DND-41 (cell line): ENCODE measurements at places on chromosomes 5 and 9.

- DNase-seq, result no peak
Measured at GRCh38 chr9:81183761-81184160, 505.6 kb downstream of the TLE1 start.

DNA sequence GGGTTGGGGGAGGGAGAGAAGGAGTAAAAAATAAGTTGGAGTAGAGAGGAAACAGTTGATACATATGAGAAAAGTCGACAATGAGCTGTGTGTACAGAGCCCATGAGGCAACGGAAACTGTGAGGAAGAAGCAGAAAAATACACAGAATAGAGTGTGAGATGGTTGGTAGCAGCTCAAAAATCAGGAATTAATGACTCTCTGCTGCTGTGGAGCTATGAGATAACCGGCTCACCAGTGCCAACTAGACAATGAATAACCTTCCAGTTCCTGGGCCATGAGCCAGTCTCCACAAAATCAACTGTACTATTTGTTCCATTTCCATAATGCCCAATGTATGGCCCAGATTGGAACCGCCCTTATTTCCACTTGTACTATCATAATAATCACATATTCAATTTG lies 53.1 kb upstream of the NREP start:
- no peak for DNase-seq

DNA sequence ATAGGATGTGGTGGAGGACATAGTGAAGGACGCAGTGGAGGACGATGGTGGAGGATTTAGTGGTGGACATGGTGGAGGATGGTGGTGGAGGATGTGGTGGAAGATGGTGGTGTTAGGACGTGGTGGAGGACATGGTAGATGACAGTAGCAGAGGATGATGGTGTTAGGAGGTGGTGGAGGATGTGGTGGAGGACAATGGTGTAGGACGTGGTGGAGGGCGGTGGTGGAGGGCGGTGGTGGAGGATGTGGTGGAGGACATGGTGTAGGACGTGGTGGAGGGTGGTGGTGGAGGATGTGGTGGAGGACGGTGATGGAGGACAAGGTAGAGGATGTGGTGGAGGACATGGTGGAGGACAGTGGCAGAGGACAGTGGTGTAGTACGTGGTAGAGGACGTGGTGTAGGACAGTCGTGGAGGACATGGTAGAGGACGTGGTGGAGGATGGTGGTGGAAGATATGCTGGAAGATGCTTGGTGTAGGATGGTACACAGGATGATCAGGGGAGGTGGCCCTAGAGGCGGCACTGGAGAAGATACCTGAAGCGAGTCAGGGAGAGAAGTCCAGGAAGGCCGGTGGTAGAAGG lies 68.7 kb downstream of the S1PR3 start:
- peak; percentile 30 for DNase-seq

DNA sequence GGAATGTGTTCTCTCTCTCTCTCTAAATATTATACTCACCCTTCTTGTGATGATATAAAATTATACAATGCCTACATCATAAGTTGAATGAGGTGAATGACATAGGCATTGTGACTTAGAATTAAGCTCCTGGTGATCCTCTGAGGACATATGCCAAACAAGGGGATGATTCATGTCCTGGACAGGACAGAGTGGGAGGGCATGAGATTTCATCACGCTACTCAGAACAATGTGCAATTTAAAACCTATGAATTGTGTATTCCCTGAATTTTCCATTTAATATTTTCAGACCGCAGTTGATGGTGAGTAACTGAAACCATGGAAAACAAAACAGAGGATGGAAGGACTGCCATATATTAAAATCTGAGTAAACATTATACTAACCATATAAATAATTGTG lies 782.2 kb upstream of the NUDT12 start:
- no peak for DNase-seq

GRCh38 chr9:135243201-135244190 lies 156.0 kb downstream of the OLFM1 start:
- DNase-seq, result no peak

DNA sequence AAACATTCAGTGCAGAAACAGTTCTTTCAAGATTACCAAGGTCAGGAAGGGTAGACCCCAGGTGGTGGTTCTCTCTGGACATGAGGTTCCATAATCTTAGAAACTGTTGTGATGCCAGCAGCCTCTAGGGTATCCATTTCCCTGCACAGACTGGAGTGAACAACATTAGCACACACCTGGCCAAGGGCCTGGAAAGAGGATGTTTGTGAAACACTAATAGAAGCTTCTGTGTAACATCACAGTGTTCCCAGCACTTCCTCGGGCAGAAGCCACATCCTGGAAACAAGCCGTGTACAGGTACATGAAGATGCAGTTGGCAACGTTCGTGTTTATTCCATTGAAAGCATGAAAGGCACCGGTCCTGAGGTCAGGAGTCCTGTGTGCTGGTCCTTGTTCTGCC lies 598.2 kb upstream of the KLF4 start:
- no peak for DNase-seq

- peak; percentile 77 for DNase-seq
Measured at GRCh38 chr9:129776938-129777768, 24.3 kb upstream of the PTGES start.

- no peak for DNase-seq
Measured at GRCh38 chr9:74554751-74555419, 57.8 kb downstream of the RORB start.

GRCh38 chr5:156956321-156956720 lies 6.7 kb downstream of the TIMD4 start:
- DNase-seq, result no peak

DNA sequence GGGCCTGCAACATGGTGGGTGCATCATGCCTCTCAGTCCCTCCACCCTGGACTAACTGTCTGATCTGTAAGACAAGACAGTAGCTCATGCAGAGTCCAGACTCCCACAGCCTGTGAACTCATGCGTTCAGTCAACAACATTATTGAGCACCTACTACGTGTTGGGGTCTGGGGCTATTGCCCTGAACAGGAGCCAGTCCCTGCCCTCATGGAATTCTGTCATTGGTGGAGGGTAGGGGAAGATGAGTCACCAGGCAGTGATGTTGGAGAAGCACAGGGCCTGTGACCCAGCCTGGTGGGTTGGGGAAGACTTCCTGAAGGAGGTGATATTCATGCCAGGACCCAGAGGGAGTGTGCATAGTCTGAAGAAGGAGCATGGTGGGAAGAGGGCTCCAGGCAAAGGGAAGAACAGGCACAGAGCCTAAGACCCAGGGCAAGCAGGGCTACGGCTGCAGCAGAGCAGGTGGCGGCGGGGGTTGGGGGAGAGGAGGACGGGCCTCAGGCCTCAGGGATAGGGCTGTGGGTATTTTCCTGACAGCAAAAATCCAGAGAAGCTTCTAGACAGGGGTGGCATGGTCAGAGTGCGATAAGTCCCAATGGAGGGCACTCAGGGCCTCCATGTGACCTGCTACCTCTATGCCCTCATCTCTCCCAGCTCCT lies 26.7 kb upstream of the PSD2 start:
- no peak for DNase-seq

DNA sequence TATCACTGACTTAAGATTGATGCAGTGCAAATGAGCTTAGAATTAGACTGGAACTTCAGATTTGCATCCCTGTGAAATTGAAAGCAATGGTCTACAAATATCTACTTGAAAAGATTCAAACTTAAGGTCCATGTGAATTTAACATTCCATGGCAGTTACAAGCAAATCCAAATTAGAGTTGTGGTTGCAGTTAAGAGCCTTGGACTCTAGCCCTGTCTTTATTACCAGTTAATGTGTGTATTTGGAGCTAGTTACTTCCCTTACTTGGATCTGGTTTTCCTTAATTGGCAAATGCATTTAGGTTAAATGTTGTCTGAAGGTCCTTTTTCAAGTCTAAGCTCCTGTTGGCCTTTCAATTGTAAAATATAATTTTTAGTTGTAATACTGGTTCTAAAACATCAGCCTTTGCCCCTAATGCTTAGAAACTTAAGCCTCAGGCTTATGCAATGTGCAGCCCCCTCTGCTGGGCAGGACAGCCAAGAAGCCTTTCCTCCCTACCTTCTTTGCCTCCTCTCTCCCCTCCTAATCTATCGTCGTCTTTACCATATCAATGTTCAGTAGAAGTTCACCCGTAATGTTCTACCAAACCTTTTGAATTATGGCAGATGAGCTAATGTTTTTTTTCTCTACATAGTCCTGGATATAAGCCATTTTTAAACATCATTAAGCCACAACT lies 59.5 kb downstream of the ERMP1 start:
- DNase-seq, result no peak

DNA sequence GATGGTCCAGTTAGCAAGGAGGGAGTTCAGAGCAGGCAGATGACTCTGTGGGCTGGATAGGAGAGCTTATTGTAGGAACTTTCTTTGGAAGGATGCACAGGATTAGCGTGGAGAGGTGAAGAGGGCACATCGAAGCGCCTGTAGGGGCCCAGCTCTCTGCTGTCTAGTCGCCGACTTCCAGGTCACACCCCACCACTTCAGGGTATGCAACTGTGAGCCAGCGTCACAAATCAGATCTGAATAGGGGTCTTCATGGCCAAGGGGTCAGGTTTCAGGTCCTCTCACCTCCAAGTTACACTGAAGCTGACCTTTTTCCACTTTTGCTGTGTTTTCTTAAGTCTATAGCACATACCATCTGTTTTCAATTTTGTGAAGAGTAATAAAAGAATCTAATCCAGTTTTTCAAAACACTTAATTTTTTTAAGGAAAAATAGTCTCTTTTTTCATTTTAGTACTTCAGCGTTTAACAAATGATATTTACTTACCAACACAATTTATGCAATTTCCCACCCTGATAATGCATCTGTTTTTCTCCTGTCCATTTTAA lies 364.2 kb upstream of the CLINT1 start:
- DNase-seq, result no peak

DNA sequence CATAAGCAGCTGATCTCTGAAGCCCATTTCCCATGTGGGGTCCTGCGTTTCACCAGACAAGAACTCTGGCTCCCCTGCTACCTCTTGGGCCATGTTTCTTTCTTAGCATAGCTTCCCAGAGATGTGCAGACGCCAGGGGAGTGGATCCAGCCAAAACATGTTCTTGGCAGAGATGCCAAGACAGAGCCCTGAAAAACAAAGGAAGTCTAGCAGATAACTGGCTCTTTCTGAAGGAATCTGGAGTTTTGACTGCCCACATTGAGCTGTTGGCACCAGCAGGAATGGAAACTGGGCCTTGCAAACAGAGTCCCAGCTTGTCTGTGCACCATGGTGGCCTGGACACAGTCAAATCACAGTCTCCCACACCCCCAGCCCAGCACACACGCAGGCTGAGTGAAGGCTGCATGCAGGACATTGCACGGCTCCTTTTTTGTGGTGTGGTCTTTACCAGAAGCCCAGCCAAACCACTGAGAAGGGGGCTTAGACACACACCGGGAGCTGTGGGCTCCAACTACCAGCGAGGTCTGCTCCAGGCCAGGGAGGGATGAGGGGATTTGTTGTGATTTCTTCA lies 114.7 kb downstream of the SNX18 start:
- no peak for DNase-seq

DNA sequence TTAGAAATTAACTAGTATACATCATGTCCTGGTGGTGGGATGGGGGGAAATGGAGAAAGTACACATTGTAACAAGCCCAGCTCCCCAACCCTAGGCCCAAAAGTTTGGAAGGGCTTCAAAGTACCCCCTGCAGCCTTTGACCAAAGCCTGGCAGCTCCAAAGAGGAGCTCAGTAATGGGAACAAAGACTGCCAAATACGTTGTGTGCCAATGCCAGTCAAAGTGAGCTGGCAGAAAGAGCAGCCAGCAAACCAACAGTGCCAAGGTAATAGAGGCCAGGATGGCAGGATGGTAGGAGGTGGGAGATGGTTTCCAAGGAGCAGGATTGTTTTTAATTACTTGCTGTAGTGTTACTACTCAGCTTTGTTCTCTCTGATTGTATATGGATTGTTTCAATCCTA lies 248.3 kb downstream of the COX7C start:
- DNase-seq, result no peak
